ENCODE measurements at places on chromosomes 1 and 21.

DNA sequence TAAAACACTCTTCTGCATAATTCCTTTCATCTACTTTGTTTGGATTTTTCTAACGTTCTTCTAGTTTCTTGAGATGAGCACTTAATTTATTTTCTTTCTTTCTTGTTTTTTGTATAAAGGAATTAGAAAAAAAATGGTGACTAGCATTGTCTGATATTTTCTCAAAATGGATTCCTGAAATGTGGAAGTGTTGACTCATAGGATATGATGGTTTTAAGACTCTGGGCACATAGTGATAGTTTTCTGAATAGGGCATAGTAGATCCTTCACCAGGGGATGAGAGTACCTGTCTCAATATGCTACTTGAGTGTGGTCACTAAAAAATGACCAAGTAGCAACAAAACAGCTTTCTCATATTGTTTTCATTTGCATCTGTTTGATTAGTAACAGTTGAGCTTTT lies 100.9 kb downstream of the PEX14 start:
- DNase-seq: peak; percentile 6

DNA sequence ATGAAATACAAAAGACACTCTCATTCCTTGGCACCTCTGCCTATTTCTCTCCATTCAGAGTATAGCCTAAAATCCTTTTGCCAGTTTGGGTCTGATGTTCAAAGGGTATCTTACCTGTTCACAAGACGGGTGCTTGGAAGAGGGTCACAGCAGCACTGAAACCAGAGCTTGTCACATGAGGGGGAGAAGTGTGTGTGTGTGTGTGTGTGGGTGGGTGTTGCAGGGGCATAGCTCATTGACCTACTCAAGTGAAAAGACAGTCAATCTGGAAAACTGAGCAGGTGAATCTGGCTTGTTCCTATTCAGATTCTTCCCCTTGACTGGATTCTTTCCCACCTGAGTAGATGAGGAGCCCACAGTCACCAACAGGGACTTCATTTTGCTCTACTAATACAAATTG lies 63.9 kb downstream of the KCTD3 start:
- no peak for DNase-seq

DNA sequence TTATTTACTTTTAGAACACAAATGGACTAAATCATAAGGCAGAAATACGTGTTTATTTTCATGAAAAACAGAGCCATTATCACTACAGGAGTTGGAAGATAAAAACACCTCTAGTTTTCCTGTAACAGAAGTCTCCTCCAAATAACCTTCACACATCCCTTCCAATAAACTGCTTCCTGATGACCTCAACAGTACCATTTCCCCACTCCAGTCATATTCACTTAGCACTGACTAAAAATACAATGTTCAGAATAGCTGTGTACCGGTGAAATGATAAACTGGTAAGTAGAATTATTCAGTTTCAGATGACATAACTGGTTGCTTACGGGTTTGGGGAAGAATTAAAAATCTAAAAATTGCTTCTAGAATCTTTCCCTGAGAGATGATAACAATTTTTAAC lies 137.9 kb downstream of the DENND1B start:
- no peak for DNase-seq

DNA sequence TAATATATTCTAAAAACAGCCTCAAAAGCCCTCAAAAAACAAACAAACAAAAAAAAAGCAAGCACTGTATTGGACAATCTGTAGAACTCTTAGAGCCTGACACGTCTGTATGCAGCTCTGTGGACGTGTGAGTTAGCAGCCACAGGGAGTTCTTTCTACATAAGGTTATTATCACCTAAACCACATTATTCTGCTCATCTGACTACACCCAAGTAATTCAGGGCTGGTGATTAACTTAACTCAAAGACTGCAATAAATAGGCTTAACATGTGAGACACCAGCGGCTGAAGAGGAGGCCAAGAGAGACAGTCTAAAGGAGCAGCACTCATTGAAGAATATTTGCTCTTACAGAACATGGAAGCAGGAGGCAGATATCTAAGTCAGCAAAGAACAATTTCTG lies 316.0 kb downstream of the VAV3 start:
- peak; percentile 47 for DNase-seq

DNA sequence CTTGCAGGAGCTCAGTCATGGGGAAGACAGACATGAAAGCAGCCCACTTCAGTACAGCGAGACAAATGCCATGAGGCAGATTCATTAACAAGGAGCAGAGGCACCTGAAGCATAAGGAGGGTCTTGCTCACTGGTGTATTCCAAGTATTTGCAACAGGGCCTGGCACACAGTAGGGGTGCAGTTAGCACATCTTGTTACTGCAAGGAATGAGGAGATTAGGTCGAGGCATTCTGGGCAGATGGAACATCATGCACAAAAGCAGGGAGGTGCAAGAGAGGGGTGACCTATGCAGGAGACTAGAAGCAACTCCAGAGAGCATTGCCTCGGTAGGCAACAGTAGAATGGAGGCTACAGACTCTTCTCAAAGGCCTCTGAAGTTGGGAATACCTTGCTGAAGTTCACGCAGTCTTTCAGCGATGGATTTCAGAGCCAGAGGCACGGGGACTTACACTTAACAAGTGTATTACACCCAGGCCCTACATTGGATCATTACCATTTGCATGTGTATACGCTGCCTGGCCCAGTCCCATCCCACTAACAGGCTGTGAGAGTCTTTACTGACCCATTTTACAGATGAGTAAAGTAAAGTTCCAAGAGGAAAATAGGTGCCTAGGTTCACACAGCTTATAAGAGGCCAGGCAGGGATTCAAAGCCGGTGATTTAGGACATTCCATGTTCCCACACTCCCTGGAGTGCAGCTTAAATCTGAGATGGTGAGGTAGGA lies 82.1 kb downstream of the TRABD2B start:
- DNase-seq: no peak

GRCh38 chr1:33460144-33460543 lies 12.3 kb upstream of the ZSCAN20 start:
- DNase-seq: no peak

DNA sequence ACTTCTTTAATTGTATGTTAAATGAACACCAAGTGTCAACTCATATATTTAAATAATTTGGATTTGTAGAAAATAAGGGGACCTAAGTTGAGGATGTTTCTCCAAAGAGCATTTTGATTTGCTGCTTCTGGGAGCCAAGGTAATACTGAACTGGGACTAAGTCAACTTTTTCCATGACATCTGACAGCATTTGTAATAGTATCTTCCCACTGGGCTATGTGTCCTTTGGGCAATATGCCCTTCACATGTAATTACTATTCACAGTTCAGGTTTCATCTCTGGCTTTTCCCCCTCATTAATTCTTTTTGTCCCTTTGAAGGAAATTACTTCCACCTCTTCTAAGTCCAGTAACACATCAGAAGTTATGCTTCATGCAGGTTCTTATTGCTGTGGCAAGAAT lies 36.7 kb upstream of the HP1BP3 start:
- no peak for DNase-seq

DNA sequence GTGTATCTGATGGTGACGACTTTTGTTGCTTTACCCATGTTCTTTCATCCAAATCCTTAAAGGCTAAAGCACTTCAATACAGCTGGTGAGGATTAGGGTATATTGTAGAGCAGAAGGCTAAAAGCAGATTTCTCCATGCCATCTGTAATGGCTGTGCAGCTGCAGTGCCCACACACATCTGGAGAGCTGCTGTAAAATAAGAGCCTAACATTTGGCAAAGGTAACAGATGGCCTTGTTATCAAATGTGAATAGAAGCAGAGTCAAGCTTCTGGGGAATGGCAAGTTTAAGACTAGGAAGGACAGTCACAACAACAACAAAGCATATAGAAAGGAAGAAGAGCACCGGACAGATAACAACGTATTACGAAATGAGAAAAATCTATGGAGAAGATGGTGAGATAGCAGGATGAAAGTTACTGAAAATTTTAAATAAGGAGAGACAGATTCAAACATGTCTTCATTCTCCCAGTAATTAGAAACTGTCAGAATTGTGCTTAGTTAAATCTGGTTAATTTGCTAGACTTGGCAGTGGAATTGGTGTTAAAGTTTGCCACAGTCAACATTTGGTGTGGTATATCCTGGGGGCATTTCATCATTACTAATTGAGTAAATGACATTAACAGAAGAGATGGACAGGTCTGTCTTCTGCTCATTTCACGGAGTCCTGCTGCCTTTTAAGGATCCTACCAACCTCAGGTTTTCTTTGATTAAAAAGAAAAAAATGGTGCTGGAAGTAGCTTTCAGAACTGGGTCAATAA lies 1093.2 kb downstream of the ADGRL2 start:
- no peak for DNase-seq

Data from Caki2 (cell line).